ENCODE measurements at places on chromosomes 16 and 17.
A peak's percentile ranks its signal among the peaks of the same experiment; 100 is the strongest.

- peak; percentile 22 for DNase-seq
Observed at GRCh38 chr17:58587713-58588117, 73.3 kb upstream of the MTMR4 start.

- peak; percentile 37 for DNase-seq
Observed at GRCh38 chr17:82215095-82215971, 2.7 kb upstream of the CCDC57 start.

DNA sequence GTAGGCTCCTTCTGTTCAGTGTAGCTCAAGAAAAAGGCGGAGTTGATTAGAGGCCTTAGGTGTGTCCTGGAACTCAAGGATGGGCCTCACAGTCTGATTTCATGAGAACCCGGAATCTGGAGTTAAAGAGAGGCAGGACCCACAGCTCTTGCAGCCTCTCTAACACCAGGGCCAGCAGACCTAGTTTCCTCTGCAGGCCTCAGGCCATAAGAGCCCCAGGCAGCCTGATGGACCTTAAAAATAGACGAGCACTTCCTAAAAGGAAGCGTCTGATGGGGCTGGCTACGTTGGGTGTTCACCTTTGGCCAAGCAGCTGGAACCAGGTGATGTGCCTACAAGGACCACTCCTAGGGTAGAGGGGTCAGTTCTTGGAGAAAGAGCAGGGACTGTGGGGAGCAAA is 7.6 kb downstream of the CACNG5 start:
- DNase-seq: no peak

GRCh38 chr17:17226451-17227265 is 10.3 kb downstream of the FLCN start:
- no peak for DNase-seq

DNA sequence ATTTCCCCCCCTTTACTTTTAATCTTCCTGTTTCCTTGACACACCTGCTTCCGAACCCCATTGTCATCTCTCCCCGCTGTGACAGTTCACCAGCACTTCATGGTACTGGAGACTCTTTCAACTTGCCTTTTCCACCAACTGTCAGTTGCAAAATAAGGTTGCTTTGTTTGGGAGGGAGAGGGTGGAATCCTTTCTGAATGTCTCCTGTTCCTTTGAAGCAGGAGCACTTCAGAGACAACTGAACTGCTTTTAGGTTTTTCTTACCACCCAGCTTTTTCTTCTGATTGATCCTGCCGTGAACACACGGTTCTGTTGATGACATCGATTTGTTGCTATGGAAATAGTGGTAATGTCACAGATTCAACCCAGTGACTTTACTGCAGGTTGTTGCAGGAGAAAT is 42.0 kb downstream of the RPA1 start:
- DNase-seq: no peak

DNA sequence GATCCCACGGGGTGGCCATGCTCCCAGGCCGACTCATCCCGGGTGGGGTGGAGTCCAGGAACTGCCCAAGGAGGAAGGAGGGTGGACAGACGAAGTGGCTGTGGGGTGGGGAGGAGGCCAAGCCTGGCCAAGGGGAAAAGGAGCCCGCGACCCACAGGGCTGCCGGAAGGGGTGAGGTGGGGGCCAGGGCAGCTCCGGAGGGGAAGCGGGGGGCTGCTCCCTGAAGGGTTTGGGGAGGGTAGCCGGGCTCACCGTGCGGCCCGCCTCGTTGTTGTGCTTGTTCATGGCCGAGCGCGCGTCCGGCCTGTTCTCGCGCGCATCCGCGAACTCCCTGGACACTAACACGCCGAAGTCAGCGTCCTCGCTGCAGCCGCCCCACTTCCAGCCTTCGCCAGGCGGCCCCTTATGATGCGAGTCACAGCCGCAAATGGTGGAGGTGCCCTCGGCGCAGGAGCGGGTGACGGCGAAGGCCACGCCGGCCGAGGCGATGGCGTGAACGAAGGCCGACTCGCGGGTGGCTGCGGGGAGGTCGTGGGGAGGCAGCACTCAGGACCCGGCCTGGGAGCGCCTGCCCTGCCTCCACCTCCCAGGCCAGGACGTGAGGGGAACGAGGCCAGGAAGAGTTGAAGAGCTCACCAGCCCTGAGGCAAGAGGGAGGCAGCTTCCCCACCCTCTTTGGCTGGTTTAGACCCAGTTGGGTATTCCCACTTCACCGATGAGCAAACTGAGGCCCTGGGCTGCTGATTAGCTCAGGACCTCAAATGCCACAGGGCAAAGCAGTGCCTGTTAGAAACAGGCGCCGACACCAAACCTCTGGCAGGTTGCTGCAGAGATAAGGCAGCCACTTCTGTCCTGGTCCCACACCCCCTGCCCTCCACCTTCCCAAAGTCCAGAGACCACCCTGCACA is 48.7 kb downstream of the WNT3 start:
- no peak for DNase-seq
